ENCODE measurements at places on chromosomes 5 and 9. TPM values are rescaled to one million over a fixed set of nuclear protein-coding genes. Genes with fewer than 3 reads are reported as not detected.

ZNF879 gene
- total RNA-seq: 2.1 TPM

DNA sequence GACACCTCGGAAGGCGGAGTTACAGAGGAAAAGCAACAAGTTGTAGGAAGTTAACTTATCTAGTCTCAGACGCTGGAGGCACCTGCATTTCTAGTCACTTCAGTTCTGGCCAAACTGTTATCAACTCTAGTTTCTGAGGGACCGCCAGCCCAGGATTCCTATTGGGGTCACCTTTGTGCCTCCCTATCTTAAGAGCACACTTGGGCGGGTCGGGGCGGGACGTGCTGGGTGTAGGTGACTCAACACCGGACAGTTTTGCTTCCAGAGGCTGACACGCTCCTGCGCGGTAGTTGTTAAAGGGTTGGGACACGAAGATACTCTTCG, 679 bp upstream of the KDM4C start:
- peaks cover 4% of the 10 kb centered on the region for H3K36me3 ChIP-seq
- H3K27ac ChIP-seq: peak overlapping the region; percentile 100

- H3K4me3 ChIP-seq: no peak overlapping the region
- H3K4me1 ChIP-seq: peaks cover under 1% of the 10 kb centered on the region
- no peak overlapping the region for H3K27ac ChIP-seq
- no peak for DNase-seq
Observed at GRCh38 chr9:109477258-109478050, 20.7 kb downstream of the PTPN3 start.

IRX1 gene
- total RNA-seq: not detected

- no peaks in the 10 kb centered on the region for H3K27me3 ChIP-seq
- no peak for DNase-seq
- peaks cover 29% of the 10 kb centered on the region for H3K36me3 ChIP-seq
- no peak overlapping the region for H3K27ac ChIP-seq
- H3K4me1 ChIP-seq: peaks cover 16% of the 10 kb centered on the region
Observed at GRCh38 chr9:4826417-4827166, 33.8 kb downstream of the RCL1 start.

DNA sequence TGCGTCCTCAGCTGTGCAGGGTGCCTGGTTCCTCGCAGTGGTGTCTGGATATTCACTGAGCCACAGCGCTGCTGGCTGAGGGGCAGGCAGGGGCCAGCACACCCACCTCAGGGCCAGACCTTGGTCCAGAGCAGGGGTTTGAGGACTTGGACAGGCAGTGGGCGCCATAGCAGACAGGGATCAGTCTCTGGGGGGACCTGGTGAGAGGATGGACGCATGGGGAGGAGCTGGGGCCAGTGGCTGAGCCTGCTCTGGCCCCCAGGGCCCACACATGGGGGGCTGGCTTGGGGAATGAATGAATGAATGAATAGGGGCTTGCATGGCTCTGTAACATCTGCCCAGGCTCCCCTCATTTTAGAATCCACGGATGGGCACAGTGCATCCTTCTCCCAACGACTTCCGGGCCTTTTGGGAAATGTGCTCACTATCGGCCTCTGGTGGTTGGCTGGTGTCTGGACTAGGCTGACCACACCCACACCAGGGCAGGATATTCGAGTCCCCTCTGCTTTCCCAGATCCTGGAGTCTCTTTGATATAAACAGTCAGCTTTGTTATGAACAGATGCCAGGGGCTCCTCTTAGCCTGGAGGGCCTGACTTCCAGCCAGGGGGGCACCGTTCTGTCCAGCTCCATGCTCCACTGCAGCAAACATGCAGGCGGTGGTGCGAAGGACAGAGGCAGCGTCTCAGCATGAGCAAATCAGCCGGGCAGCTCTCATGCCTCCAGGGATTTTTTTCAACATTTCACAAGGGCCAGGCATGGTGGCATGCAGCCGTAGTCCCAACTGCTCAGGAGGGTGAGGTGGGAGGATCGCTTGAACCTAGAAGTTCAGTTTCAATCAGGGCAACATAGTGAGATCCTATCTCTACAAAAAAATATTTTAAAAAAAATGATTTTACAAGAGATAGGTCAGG, 62.6 kb downstream of the NEK6 start:
- no peaks in the 10 kb centered on the region for H3K4me1 ChIP-seq
- no peak overlapping the region for H3K4me3 ChIP-seq
- no peak overlapping the region for H3K27ac ChIP-seq
- DNase-seq: peak; percentile 33
- H3K36me3 ChIP-seq: no peaks in the 10 kb centered on the region

DNA sequence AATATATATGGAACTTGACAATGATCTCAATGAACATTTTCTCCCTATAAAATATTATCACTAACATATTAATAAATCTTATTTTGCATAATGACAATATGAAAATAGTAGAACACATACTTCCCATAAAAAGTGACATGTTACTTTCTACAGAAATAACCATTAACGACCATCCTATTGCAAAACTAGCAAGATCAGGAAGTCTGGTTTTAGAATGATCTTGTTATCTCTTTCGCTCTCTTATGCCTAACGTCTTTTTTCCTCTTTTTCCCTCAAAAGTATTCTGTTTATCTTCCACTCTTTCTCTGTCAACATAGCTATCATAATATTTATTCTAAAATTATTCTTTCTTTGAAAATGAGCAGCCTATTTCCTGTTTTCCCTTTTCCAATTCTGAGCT, 21.6 kb upstream of the C5orf46 start:
- no peak overlapping the region for H3K27ac ChIP-seq
- peaks cover 4% of the 10 kb centered on the region for H3K27me3 ChIP-seq
- no peak for DNase-seq
- H3K36me3 ChIP-seq: no peaks in the 10 kb centered on the region
- no peaks in the 10 kb centered on the region for H3K4me1 ChIP-seq

All from activated naive CD8-positive, alpha-beta T cell treated with anti-CD3 and anti-CD28 coated beads for 36 hours (primary cell).